Stimulated activated CD4-positive, alpha-beta T cell treated with anti-CD3 and anti-CD28 coated beads, Interleukin-15, amount 100 ng/mL, for 48 hours (primary cell): ENCODE measurements at places on chromosomes 3 and 15.
A peak's percentile ranks its signal among the peaks of the same experiment; 100 is the strongest.

GRCh38 chr3:41290736-41291135 lies 91.4 kb downstream of the CTNNB1 start:
- no peak for DNase-seq

GRCh38 chr3:171173736-171174135 lies 147.2 kb upstream of the SLC2A2 start:
- DNase-seq, result no peak

DNA sequence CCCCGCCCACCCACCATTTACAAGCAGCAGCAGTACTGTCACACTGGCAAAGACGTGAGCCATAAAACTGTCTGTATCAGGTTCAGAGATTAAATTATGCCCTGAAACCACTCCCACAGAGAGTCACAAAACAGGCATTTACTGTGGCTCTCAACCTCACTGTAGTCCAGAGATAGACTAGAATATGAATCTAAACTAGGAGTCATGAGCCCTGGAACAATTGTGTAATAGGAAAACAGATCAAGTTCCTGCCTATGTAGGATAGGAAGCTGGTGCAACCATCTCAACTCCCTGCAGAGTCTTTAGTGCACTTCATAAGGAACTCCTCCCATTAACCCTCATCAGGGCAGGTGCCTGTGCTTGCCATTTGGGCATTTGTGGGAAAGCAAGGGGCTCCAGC lies 61.7 kb downstream of the FAM227B start:
- DNase-seq, result no peak

GRCh38 chr3:194306771-194307640 lies 44.1 kb downstream of the CPN2 start:
- DNase-seq, result no peak

GRCh38 chr15:79065361-79065705 lies 25.2 kb downstream of the RASGRF1 start:
- no peak for DNase-seq

DNA sequence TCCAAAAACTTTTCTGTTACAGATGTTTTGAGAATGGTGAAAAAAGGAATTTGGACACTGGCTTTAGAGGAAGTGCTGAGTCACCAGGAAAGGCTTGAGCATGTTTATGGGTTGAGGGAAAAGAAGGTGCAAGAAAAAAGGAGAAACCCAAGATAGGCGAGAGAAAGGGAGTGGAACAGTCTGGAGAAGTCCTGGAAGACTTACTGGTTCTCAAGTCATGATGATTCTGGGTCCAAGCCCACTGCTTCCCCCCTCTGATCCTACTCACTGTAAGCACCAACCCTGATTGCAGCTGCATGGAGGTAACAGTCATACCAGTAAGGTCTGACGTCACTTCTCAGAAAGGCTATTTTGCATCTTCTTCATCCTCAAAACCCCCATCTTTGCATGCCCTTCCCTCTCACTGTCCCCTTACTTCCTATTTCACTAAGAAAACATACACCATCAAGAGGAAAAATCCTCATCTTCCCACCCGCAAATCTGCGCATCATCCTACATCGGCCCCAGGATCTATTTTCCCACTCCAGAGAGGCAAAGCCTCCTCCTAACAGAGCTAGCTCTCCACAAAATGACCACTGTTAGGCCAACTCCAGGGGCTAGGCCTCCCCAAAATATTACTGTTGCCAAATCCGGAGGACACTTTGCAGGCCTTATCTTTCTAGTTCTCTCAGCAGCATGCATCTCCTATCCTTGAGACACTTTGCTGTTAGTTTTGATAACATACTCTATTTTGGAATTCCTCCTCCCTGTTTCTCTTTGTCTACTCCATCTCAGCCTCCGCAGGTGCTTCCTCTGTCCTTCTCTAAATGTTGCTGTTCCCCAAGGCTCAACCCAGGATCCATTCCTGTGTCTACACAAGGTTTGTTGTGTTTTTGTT lies 3.2 kb upstream of the ATP13A3 start:
- DNase-seq, result no peak

DNA sequence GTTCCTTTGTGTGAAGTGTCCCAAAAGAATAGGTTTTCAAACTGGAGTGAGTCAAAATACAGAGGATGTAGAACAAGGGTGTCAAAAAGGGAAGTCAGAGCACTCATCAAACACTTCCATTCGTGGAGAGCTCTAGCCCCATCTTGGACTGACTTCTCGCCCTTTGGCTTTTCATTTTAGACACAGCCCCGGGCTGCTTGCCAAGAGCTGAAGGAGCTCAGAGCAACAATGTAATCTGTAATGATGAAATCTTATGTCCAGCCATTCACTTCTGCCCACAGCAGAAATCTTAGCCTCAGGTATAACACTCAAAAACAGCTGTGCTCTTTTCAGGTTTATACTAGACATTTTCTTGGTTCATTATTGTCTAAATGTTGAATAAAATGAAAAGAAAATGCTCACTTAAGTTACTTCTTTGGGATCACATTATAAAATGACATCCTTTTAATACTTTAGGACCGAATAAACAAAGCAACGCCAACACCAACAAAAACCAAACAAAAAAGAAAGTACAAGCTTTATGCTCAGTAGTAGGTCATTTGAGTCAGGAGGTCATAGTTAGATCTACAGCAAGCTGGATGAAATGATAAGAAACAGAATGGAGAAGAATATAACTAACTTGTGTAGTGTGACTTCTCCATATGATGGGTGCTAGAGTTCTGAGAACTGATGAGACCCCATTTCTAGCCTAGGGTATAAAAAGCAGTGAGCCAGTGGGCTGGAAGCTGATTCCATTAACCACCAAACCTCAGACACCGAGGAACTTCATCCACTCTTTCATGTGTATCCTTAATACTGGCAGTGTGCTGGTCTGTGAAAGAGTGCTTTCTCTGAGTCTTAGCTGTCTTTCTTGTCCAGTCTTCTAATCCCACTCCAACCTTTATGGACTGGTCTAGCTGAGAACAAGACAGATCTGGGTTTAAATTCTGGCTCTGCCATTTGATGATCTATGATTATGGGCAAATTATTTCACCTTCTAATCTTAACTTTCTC lies 131.8 kb upstream of the SLC7A14 start:
- DNase-seq, result no peak

- no peak for DNase-seq
Observed at GRCh38 chr3:141402476-141403171, 34.3 kb downstream of the ZBTB38 start.

DNA sequence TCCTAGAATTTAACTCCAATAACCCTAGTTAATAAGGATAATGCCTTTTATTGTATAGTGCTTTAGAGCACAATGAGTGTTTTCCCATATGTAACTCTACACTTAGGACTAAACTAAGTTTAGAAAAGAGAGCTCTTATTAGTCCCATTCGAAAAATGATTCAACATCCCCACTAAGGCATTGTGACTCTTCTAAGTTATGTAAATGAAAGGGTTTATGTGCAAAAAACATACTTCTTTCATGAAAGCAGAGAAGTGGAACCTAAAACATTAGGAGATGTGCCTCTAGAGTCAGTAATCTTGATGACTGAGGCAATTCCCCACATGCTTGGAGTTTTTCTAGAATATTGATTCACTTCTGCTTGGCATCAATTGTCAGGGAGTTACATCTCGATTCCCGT lies 344.1 kb upstream of the ZNF717 start:
- no peak for DNase-seq

- DNase-seq, result no peak
Observed at GRCh38 chr3:27723001-27723445, 900 bp upstream of the EOMES start.

GRCh38 chr3:15796771-15797641 lies 773 bp downstream of the ANKRD28 start:
- DNase-seq, result no peak

DNA sequence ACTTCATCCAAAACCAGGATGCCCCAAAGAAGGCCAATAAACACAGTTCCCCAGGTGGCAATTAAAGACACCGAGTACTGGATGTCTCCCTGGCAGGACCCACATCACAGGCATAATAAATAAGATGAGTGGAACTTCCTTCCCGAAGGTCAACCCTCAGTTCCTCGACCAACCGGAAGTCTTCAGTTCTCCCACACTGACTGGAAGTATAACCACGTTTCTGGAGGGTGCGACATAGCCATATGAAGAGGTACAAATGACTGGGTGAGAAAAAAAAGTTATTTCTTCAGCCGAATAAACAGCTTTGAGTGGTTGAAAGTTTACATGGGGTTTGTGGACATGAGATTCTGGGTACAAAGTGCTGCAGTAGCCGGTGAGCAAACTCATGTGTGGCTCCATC lies 34.6 kb upstream of the MUC13 start:
- DNase-seq, result no peak

- DNase-seq, result peak; percentile 52
Observed at GRCh38 chr3:129650256-129650872, 43.9 kb upstream of the PLXND1 start.

- no peak for DNase-seq
Observed at GRCh38 chr3:127814325-127814781, 8.0 kb downstream of the MGLL start.

- no peak for DNase-seq
Observed at GRCh38 chr3:173652093-173652492, 254.5 kb downstream of the NLGN1 start.

DNA sequence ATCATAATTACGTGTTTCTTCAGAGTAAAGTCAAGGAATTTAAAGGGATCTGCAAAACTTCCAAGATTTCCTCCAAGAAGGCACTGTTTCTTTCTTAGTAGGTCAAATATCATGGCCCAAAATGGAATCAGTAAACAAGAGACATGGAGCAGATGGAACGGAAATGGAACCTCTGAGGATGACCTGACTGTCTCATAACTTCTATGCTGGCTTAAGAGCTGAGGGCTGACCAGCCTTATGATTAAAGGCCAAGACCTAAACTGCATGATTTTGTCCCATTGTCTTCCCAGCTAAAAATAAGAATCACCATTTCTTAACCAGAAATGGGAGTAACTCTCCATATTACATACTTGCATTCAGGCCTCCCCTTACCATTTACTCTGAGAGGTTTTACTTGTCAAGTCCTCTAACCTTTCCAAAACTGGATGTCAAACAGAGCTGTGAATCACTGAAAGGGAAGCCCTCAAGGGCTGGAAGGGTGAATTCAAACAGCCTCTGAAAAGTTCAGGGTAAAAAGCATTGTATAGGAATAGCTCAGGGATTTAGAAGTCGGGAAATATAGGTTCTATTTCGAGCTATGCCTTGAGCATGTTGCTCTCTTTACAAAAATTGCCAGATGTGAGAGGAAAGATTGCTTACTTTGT lies 103.7 kb downstream of the MEIS2 start:
- DNase-seq, result no peak

DNA sequence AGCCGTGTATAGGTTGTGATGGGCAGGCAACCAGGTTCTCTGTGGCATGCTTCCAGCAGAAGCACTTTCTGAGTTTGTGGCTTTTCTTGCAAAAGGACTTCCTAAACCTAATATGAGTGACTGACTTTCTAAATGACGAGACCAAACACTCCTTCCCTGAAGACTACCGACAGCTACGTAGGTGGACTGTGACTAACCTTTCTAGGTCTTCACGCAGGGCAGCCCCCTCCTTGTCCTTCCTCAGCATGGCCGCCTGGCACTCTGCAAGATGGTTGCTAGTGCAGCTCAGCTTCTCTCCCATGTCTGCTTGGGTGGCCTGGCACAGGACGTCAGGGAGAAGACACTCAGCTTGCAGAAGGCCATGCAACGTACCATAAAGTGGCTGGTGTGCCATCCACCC lies 20.9 kb downstream of the CXCR6 start:
- peak; percentile 30 for DNase-seq

DNA sequence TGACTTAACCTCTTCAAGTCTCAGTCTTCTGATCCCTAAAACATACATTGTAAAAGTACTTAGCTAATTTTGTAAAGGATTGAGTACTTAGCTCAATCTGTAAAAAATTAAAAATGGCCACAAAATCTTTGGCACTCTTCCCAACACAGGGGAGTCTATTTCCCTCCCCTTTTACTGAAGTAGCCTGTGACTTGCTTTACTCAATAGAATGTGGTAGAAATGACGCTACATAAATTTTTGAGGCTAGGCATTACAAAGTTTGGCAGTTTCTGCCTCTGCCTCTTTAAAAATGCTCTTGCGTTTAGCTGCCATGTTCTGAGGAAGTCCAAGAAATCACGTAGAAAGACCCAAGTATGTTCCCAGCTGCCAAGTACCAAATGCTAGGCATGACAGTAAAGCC lies 80.2 kb downstream of the CBLB start:
- no peak for DNase-seq

DNA sequence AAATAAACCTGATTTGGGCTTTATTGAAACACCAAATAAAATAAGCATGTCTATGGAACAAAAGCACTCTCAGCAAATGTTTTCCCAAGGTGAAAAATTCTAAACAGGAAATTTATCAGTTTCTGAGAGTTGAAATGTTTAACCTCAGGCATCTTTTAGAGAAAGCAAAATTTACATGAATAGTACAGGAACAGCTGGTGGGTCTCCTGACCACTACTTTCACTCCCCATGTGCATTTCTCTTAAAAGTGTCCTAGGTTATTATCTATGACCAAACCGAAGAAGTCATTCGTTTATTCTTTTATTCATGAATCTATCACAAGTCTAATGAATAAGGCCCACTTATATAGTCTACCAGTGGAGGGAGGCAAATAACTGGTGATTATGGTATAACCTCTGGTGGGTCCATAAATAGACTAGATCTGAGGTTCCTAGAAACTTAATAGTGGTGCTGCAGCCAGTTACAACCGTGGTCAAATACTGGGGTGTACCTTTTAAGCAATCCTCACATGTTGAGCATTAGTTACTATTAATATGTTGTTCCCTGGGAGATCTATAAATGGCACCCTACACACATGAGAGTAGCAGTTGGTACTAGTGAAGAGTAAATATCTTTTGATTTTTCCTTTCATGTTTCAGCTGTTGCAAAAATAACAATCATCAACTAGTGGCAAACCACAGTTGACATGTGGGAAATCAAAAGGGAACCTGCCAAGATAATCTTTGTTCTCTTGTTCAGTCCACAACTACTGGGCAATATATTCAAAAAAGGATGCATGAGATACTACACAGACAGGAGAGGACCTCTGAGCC lies 169.3 kb upstream of the STAC start:
- DNase-seq, result no peak

GRCh38 chr3:136954980-136955780 lies 2.6 kb upstream of the IL20RB start:
- no peak for DNase-seq

DNA sequence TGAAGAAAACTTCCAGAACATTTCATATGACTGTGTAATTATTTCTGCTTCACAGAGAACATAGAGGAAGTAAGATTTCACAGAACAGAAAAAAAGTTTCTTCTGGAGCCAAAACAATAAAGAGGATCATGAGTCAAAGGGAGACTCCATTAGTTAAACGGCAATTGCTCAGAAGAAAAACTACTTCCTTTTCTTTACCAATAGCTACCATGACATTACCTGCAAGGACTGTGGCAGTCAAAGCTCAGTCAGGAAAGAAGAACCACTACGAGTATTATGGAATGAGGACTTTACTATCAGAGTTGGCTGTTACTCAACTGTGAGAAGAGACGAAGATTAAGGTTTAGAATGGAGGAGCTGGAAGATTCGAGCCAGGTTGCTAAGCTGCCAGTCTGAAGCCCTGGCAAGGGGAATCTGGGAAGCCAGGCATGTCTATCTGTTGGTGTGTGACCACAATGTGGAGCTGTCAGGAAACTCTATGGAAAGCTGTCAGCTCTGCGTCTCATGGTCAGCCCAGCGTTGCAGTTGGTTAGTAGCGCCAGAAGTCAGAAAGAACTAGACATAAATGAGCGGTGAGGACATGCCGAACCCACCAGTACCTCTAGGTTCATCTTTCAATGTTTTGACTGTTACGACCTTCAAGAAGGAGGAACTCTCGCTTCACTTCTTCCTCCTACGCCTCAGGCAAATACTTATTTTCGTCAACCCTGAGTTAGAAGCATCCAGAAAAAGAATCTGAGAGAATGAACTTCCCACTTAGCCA lies 604.3 kb downstream of the FGF12 start:
- no peak for DNase-seq

GRCh38 chr15:28934645-28935044 lies 48.9 kb downstream of the APBA2 start:
- DNase-seq, result no peak
